AG09309 (cell line): ENCODE measurements at places on chromosomes 6 and 20.

DNA sequence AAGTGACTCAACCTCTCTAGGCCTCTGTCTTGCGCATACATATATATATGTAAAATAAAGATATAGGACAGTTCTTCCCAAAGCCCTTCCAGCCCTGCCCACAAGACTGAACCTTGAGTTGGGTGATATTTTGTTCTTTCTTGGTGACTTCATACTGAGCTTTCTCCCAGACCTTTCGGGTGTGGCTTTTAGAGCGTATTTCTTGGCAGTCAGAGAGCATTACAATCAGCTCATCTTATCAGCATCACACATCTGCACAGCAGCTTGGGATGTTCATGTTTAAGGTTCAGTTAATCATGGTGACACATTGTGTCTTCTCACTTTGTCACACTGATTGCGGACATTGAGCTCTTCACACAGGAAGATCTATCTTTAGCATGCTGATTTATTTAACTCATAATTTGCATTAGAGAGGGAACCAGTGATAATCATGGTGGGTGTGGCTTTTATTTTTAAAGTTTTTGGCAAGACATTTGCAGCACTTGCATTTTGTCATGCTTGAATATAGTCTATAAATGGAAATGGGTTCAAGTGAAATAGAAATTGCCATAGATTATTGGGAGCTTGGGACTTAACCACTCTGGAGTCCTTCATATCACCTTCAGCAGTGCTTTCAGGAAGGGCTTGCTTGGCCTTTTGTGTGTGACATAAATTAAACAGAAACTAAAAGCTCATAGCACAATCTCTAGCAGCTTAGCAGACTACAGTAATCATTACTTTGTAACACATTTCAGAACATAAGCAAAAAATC is 8.3 kb downstream of the KIF3B start:
- no peak for DNase-seq

DNA sequence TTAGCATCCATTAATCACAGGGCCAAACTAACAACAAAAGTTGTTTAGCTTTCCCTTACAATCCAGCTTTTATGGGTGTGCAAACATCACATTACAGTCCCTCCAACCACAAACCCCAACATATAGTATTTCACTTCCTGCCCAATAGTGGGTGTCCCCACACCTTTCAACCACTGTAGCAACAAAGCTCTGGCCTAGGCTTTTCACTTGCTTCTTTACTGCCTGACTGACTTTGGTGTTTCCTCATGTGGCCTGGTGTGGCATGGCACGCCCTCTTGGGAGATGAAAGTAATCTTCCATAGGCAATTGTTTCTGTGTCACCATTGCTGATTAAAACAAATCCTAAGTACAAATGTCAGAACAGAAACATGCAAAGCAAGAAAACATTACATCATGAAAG is 46.3 kb downstream of the MCM8 start:
- no peak for DNase-seq

- DNase-seq = no peak
These were observed 89.5 kb downstream of the UBE3D start for GRCh38 chr6:82976179-82976578.

GRCh38 chr6:55136916-55137315 is 37.4 kb upstream of the HCRTR2 start:
- no peak for DNase-seq

DNA sequence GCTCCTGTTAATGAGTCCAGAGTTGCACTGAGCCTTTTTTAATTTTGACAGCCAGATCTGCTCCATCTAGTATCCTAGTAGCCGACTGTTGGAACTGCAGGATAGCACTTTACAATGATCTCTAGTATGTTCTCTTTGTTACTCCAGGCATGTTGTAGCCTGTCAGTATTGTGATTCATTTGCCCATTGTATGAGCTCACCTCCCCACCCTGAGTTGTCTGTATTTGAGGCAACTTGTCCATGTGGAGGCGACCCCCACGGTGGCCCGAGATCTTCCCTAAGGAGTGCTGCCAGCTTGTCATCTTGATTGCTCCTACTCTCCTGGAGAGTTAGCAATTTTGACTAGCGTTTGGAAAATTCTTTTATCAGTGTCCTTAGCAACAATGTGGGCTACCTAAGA is 67.2 kb downstream of the DHX35 start:
- no peak for DNase-seq

- no peak for DNase-seq
These were observed 36.9 kb downstream of the STK38 start for GRCh38 chr6:36510365-36510764.

DNA sequence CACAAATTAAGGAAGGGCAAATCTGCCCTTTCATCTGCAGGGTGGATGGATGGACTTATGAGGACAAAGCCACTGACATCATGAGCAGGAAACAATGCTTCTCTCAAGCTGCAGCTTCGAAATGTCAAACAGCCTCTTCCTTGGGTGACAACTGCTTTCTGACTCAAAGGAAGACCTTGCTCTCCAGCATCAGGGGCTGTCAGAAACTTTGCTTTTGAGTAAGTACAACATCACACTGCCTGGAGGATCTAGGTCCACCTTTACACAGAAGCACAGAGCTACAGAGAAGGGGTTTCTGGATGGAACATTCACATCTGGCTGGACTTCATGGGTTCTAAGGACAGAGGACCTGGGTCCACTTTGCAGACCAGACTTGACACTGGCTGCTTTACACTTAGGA is 5.9 kb downstream of the CST1 start:
- no peak for DNase-seq

DNA sequence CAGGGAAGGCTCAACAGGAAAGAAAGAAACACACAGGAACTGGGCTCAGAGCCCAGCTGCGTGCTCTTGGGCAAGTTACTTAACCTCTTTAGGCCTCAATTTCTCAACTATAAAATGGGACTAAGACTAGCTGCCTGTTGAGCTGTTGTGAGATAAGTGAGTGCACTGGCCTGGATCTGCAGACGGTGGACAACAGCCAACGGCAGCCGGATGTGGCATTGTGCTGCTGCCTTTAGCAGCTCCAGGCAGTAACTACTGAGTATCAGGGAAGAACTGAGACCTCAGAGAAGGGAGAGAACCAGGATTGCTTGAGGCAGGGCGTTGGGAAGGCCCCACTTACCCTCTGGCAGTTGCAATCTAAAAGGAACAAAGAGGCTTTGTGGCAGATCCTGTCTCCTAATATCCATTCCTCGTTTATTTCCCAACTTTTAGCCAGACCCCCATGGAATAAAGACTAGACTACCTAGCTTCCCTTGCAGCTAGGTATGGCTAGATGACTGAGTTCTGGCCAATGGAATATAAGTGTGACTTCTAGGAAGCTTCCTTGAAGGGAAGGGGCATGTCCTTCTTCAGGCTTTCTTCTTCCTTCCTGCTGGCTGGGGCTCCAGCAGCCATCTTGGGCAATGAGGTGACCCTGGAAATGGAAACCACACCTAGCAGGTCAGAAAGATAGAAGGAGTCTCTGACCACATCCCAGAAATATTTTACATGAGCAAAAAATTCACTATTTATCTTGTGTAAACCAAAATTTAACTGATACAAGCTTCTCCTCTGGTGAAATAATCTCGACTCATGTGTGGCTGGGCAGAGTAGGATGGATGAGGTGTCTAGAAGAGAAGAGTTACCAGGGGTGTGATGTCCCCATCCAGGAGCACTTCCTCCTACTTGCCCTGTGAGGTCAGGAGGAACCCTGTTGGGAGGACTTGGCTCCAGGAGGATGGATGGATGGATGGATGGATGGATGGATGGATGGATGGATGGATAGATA is 67.6 kb downstream of the MRPL14 start:
- DNase-seq = no peak

DNA sequence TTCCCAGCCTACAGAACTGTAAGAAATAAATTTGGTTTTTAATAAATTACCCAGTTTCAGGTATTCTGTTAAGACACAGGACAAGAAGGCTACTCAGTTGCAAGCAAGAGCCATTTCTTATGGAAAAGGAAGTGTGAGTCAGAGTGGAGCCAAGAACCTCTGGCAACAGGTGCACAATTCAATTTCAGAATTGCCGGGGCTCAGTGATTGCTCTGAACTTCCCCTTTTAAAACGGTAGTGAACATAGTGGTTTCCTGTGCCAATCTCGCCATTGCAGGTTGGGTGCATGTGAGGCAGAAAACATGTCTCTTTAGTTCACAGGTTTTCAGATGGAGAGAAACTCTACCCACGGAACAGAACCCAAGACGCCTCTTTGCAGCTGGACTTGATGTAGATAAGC is 16.4 kb downstream of the PIGT start:
- DNase-seq = no peak

GRCh38 chr6:153817173-153817572 is 221.9 kb upstream of the OPRM1 start:
- DNase-seq = no peak

DNA sequence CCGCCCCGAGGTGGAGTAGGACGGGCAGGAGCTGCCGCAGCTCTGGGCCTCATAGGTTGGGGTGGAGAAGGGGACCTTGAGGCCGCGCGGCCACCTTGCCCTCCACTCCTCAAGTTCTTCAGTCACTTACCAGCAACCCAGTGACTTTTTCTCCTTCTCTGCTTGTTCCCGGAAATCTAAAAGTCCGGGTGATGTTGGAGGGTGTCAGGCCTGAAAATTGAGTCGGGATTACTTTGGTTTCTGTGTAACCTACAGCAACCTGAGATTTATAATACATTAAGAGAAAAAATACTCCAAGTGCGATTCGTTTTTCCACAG is 338 bp downstream of the RWDD1 start:
- no peak for DNase-seq

GRCh38 chr6:165729307-165729936 is 66.4 kb upstream of the PDE10A start:
- no peak for DNase-seq

GRCh38 chr20:56440346-56441007 is 27.9 kb upstream of the RTF2 start:
- no peak for DNase-seq
